GM12878 (cell line): ENCODE measurements at places on chromosomes 5 and 9.

- DNase-seq: no peak
Measured at GRCh38 chr5:62306323-62306895, 403 bp downstream of the KIF2A start.

DNA sequence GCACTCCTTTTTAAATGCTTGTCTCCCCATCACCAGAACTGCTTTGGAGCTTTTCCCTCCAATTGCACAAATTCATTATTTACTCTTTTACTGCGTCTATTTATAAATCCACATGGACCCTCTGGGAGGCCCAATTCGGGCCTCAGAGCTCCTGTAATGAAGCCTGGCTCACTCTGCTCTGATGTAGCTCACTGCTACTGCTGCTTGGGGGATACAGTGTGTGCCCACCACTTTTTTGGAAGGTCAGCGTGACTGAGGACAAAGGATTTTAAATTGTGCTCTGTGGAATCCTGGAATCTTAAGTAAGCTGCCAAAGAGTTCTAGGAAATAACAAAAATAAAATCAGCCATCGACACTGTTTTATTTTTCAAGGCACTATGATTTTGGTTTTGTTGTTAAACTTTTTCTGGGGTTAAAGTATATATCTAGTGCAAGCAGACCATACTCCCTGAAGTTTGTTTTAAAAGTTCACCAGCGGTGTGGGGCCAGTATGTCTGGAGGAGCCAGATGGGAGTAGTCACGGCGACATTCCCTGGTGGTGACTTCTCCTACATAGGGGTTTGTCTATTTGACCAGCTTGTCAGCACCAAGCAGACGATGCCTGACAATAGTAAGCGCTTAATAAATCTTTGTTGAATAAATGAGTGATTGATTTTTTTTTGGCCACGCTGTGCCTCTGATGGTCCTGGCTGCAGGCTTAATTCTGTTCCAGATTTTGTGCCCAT, 142.8 kb downstream of the TMEM38B start:
- no peak for DNase-seq

DNA sequence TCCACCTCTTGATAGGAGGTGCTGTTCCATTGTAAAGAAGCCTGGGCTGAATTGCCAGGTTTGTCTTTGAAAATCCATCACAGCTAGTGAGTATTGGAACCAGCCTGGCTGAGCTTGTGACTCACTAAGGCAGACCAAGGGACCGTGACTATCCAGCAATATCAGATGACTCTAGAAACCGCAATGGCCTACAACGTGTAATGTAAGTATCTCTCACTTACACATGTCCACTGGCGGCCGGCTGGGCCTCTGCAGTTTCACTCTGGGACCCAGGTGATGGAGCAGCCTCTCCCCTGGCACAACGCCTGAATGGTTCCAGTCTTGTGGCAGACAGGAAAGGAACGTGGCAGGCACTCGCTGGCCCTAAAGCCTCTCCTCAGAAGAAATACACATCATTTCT, 3.1 kb upstream of the HRH2 start:
- no peak for DNase-seq

DNA sequence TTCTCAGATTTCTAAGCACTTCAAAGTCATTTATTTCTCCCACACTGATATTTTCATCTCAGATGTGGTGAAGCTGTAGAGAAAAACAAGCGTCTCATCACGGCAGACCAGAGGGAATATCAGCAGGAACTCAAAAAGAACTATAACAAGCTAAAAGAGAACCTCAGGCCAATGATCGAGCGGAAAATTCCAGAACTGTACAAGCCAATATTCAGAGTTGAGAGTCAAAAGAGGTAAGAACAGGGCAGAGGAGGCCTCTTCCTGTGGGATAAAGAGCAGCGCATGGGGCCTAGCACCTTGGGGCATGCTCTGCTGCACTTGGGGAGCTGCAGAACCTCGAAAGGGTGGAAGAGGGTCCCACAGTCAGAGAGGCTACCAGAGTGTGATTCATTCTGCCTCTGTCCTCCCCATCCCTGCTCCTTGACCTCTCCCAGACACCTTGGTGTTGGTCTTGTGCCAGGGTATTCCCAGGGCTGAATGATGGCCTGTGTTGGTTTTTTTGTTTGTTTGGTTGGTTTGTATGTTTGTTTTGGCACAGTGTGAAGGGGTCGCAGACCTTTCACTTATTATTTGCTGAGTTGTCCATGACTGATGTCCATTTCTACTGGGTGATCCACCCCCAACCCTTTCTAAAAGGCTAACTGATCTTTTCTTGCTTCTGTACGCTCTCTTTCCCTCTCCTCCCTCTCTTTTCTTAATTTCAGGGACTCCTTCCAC, 248.9 kb downstream of the DOCK8 start:
- DNase-seq: no peak

GRCh38 chr5:1208743-1209488, 7.5 kb downstream of the SLC6A19 start:
- no peak for DNase-seq

- no peak for DNase-seq
Measured at GRCh38 chr5:14440223-14440581, 141.4 kb upstream of the OTULINL start.

GRCh38 chr5:79591326-79591725, 20.9 kb upstream of the TENT2 start:
- DNase-seq: no peak
